ENCODE measurements at places on chromosomes 12 and 14. TPM values are rescaled to one million over a fixed set of nuclear protein-coding genes. Genes with fewer than 3 reads are reported as not detected.

TEX52 gene
- not detected for total RNA-seq

VSIG10 gene
- total RNA-seq = 10.0 TPM

GALNT8 gene
- not detected for total RNA-seq

PLEKHG3 gene
- 8.2 TPM for total RNA-seq

DPPA3 gene
- not detected for total RNA-seq

GRCh38 chr12:55631733-55632132, 5.0 kb upstream of the OR10P1 start:
- no peaks in the 10 kb centered on the region for H3K36me3 ChIP-seq
- H3K27me3 ChIP-seq = peaks cover 31% of the 10 kb centered on the region
- H3K4me1 ChIP-seq = no peaks in the 10 kb centered on the region
- H3K4me3 ChIP-seq = no peak overlapping the region
- no peak overlapping the region for H3K27ac ChIP-seq

GRCh38 chr14:33240466-33240865, 301.8 kb downstream of the NPAS3 start:
- no peak overlapping the region for H3K27ac ChIP-seq
- DNase-seq = no peak
- H3K4me1 ChIP-seq = no peaks in the 10 kb centered on the region
- no peak overlapping the region for H3K4me3 ChIP-seq
- H3K36me3 ChIP-seq = no peaks in the 10 kb centered on the region

- DNase-seq = peak; percentile 94
- no peaks in the 10 kb centered on the region for H3K36me3 ChIP-seq
- peak overlapping the region; percentile 79 for H3K27ac ChIP-seq
- no peaks in the 10 kb centered on the region for H3K27me3 ChIP-seq
Measured at GRCh38 chr12:58425481-58426392, 484.4 kb downstream of the ATP23 start.

GRCh38 chr14:90678420-90678819, 137.8 kb downstream of the TTC7B start:
- no peak overlapping the region for H3K27ac ChIP-seq
- DNase-seq = peak; percentile 60
- peaks cover 18% of the 10 kb centered on the region for H3K4me1 ChIP-seq
- no peaks in the 10 kb centered on the region for H3K27me3 ChIP-seq
- H3K4me3 ChIP-seq = no peak overlapping the region

GRCh38 chr14:102464846-102465341, 44.7 kb downstream of the ANKRD9 start:
- H3K27ac ChIP-seq = no peak overlapping the region
- H3K4me3 ChIP-seq = no peak overlapping the region
- H3K4me1 ChIP-seq = no peaks in the 10 kb centered on the region
- no peaks in the 10 kb centered on the region for H3K27me3 ChIP-seq

DNA sequence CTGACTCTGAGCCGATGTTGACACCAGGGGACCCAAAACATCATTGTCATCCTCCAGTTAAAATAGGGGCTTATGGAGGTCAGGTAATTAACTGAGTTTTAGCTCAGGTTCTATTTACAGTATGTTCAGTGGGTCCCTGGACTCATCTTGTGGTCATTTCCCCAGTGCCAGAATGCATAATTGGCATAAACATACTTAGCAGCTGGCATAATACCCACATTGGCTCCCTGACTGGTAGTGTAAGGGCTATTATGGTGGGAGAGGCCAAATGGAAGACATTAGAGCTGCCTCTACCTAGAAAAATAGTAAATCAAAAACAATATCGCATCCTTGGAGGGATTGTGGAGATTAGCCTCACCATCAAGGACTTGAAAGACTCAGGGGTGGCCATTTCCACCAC, 350.9 kb downstream of the C12orf75 start:
- DNase-seq = no peak
- no peak overlapping the region for H3K4me3 ChIP-seq
- no peaks in the 10 kb centered on the region for H3K36me3 ChIP-seq
- H3K27ac ChIP-seq = no peak overlapping the region
- H3K27me3 ChIP-seq = peaks cover 3% of the 10 kb centered on the region
